ENCODE measurements at places on chromosomes 2 and 18.

- H3K4me3 ChIP-seq: no peak overlapping the region
- no peaks in the 10 kb centered on the region for H3K36me3 ChIP-seq
- H3K4me1 ChIP-seq: peaks cover 35% of the 10 kb centered on the region
- DNase-seq: peak; percentile 39
- H3K27ac ChIP-seq: no peak overlapping the region
- no peaks in the 10 kb centered on the region for H3K27me3 ChIP-seq
Measured at GRCh38 chr2:109175350-109175678, 46.3 kb downstream of the SH3RF3 start.

DNA sequence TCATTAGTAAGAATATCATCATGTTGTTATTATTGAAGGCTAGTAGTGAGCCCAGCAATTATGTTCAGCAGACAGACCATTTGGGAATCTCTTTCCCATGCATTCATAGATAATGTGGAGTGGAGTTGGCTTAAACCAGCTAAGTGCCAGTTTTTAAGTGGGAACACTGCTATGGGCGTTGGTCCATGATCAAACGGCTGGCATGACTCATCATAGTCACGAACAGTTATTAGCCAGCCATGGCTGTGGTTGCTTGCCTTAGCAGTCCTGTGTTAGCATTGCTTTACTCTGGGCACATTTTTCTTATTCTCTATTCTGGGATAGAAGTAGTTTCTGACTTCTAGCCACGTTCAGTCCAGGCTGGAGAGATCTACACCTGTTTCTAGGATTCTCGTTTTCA is 17.7 kb downstream of the EIF4E2 start:
- H3K36me3 ChIP-seq: no peaks in the 10 kb centered on the region
- H3K27me3 ChIP-seq: no peaks in the 10 kb centered on the region
- H3K4me1 ChIP-seq: no peaks in the 10 kb centered on the region
- DNase-seq: peak; percentile 61
- H3K4me3 ChIP-seq: no peak overlapping the region

- H3K27ac ChIP-seq: no peak overlapping the region
- DNase-seq: no peak
- no peaks in the 10 kb centered on the region for H3K4me1 ChIP-seq
- H3K4me3 ChIP-seq: no peak overlapping the region
- H3K36me3 ChIP-seq: no peaks in the 10 kb centered on the region
- no peaks in the 10 kb centered on the region for H3K27me3 ChIP-seq
Measured at GRCh38 chr2:48856144-48856543, 100.6 kb upstream of the LHCGR start.

- H3K4me3 ChIP-seq: no peak overlapping the region
- H3K27me3 ChIP-seq: no peaks in the 10 kb centered on the region
- no peaks in the 10 kb centered on the region for H3K36me3 ChIP-seq
- DNase-seq: no peak
- H3K4me1 ChIP-seq: peaks cover 5% of the 10 kb centered on the region
Measured at GRCh38 chr18:25171334-25171733, 180.6 kb downstream of the ZNF521 start.

DNA sequence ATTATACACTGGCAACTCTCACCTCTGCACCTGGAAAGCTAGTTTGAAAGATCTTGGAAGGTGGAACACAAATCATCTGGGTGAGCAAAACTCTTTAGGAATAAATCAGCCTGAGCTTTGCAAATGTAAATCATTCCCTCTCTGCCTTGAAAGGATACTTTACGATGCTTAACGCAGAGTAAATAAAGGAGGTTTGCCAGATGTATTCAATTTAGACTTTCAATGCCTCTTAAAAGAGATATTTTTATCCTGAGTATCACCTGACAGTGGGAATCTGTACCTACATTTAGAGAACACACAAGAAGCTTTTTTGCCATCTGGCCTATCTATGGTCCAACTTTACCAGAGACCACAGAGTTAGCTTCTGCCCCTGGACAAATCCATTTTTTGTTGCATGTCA is 983.2 kb upstream of the CDH2 start:
- H3K27ac ChIP-seq: no peak overlapping the region
- no peaks in the 10 kb centered on the region for H3K4me1 ChIP-seq
- no peaks in the 10 kb centered on the region for H3K36me3 ChIP-seq
- no peak for DNase-seq
- H3K27me3 ChIP-seq: no peaks in the 10 kb centered on the region

GRCh38 chr2:200300065-200300464 is 6.4 kb upstream of the SPATS2L start:
- no peaks in the 10 kb centered on the region for H3K36me3 ChIP-seq
- no peaks in the 10 kb centered on the region for H3K4me1 ChIP-seq
- H3K4me3 ChIP-seq: no peak overlapping the region
- no peak overlapping the region for H3K27ac ChIP-seq
- H3K27me3 ChIP-seq: no peaks in the 10 kb centered on the region
- no peak for DNase-seq

DNA sequence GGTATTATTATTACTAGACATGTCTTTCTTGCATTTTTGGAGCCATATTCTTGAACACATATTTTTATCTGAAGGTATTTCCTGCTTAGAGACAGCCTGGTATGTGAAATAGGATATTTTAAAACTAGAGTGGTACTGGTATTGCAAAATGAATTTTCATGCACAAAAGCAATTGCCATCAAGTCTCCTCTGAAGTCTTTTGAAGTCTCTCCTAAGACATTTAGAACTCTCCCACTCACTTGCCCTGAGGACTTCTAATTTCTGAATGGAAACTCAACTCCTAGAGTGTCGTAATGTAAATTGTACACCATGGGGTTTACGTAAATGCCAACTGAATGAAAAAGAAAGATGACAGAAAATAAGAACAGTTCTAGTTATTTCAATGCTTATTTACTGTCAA is 967.0 kb downstream of the DCDC2C start:
- no peaks in the 10 kb centered on the region for H3K4me1 ChIP-seq
- no peak for DNase-seq
- H3K4me3 ChIP-seq: no peak overlapping the region

DNA sequence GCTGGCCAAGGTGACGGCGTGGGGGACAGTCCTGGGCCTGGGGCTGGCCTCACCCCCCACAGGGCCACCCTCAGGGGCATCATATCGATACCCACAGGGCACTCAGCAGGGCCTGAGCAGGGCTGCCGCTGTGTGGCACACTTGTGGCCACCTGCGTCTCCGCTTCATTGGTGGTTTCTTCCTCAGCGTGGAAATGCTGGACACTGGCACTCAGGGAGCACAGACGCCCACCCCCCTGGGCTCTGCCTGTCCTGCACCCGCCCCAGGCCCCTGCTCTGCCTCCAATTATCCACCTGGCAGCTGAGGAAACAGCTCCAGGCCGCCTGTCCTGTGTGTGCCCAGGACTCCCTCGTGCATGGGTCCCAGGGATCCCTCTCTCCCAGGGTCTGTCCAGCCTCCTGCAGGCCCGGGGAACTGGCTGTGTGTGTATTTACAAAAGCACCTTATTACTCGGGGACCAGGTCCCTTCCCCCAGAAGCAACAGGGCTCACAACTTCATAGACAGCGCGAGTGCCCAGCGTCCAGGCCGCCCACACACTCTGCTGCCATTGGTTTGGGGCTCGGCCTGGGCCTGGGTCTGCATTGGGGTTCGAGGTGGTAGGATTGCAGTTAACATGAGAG is 13.1 kb downstream of the CROCC2 start:
- peak; percentile 0 for DNase-seq
- no peaks in the 10 kb centered on the region for H3K36me3 ChIP-seq
- H3K4me1 ChIP-seq: peaks cover 4% of the 10 kb centered on the region
- no peaks in the 10 kb centered on the region for H3K27me3 ChIP-seq
- H3K27ac ChIP-seq: no peak overlapping the region

DNA sequence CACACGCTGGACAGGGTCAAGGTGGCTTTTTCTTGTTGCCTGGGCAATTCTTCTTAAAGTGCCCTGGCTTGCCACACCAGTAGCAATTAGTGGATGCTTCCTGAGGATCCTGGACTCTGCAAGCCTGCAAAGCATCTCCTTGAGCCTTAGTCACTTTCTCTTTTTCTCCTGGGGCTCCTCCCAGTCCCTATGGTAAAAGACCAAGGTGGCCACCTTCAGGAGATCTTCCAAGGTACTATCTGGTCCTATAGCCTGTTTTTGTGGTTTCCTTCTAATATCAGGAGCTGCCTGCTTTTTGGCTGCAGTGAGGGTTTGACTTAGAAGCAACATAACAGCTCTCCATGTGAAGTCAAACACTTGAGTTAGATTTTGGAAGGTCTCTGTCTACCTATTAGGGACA is 33.3 kb upstream of the GMCL1 start:
- no peaks in the 10 kb centered on the region for H3K27me3 ChIP-seq
- peaks cover 18% of the 10 kb centered on the region for H3K4me1 ChIP-seq
- no peak overlapping the region for H3K27ac ChIP-seq
- H3K36me3 ChIP-seq: no peaks in the 10 kb centered on the region
- no peak for DNase-seq
- H3K4me3 ChIP-seq: no peak overlapping the region

- no peak for DNase-seq
- H3K27me3 ChIP-seq: no peaks in the 10 kb centered on the region
- H3K27ac ChIP-seq: no peak overlapping the region
- no peaks in the 10 kb centered on the region for H3K4me1 ChIP-seq
- no peak overlapping the region for H3K4me3 ChIP-seq
- H3K36me3 ChIP-seq: no peaks in the 10 kb centered on the region
Measured at GRCh38 chr18:24333084-24333483, 64.5 kb downstream of the OSBPL1A start.

- H3K4me3 ChIP-seq: no peak overlapping the region
- H3K27ac ChIP-seq: peak overlapping the region; percentile 82
- H3K4me1 ChIP-seq: peaks cover 8% of the 10 kb centered on the region
- no peaks in the 10 kb centered on the region for H3K36me3 ChIP-seq
Measured at GRCh38 chr18:48852292-48852691, 98.5 kb downstream of the SMAD7 start.

DNA sequence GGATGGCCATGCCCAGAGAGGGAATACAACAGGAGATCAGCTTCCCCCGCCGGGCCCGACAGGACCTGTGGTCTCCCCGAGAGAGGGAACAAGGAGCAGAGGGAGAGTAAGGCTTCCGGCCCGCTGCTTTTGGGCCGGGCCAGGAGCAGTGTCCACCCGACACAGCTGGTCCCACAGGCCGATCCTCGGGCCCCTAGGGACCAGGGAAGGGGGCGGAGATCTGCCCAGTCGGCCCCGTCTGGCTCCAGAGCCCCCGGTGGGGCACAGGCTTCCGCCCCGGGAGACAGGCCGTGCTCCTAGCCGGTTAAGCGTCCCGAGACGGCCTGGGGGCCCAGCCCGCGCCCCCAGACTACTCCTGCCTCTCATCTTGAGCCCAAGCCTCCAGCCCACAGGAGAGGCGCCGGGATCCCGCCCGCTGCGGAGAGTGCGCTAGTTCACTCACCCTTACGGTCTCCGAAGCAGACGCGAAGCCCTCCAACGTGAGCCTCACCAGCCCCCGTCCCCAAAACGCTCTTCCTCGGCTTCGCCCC is at the start of gene MCFD2:
TSS of gene MCFD2 (minus strand) at position 526 of the 530 bp plus-strand sequence. CDS start 6,635 bp downstream, outside the sequence.
- H3K36me3 ChIP-seq: peaks cover 14% of the 10 kb centered on the region

GRCh38 chr2:192411755-192412154 is 217.0 kb upstream of the TMEFF2 start:
- no peaks in the 10 kb centered on the region for H3K4me1 ChIP-seq
- H3K27me3 ChIP-seq: no peaks in the 10 kb centered on the region
- H3K36me3 ChIP-seq: no peaks in the 10 kb centered on the region
- H3K27ac ChIP-seq: no peak overlapping the region
- no peak overlapping the region for H3K4me3 ChIP-seq

- H3K4me3 ChIP-seq: no peak overlapping the region
- H3K27ac ChIP-seq: no peak overlapping the region
- no peaks in the 10 kb centered on the region for H3K4me1 ChIP-seq
- DNase-seq: no peak
- no peaks in the 10 kb centered on the region for H3K36me3 ChIP-seq
Measured at GRCh38 chr2:145026456-145027455, 506.8 kb upstream of the ZEB2 start.

GRCh38 chr2:187912950-187913349 is 358.7 kb upstream of the TFPI start:
- no peak overlapping the region for H3K27ac ChIP-seq
- no peak for DNase-seq

GRCh38 chr2:176535467-176536113 is 266.3 kb downstream of the MTX2 start:
- no peak overlapping the region for H3K4me3 ChIP-seq
- DNase-seq: no peak
- H3K27ac ChIP-seq: no peak overlapping the region
- no peaks in the 10 kb centered on the region for H3K27me3 ChIP-seq
- no peaks in the 10 kb centered on the region for H3K36me3 ChIP-seq

GRCh38 chr2:479031-479430 is 191.1 kb upstream of the ALKAL2 start:
- no peaks in the 10 kb centered on the region for H3K36me3 ChIP-seq
- H3K4me1 ChIP-seq: no peaks in the 10 kb centered on the region
- H3K27me3 ChIP-seq: peaks cover 3% of the 10 kb centered on the region
- H3K27ac ChIP-seq: no peak overlapping the region
- H3K4me3 ChIP-seq: no peak overlapping the region

DNA sequence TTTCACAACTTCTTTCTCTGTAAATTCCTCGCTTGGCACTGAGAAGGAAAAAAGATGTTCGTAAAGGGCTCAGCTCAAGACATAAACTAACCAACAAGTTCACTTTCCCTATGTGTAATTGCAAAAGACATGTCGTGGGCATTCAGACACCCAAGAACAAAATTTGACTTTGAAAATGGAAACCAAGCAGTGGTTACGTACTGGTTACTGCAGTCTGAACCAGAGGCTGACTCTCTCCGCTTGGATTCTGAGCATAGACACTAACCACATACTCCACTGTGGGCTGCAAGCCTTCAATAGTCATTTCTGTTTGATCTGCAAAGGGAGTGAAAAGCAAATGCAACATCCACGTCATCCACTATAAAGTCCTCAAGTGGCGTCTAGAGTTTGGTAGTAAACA is 53.9 kb downstream of the FN1 start:
- H3K27ac ChIP-seq: no peak overlapping the region

DNA sequence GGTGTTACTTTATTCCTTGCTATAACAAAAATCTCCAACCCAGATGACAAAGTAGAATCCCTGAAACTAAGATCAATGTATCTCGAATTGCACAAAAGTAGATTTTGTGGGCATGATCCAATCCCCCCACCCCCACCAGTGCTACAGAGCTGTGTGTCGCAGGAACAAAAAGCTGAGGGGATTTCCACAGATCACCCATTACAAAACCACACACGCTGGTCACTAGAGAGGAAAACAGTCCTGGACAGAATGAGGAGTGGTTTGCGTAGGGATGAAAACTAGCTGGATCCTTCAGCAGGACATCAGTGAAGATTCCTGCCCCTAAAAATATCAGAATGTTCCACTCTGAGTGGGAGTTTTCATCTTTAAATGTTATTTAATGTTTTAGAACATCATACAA is 165.3 kb upstream of the STK17B start:
- H3K27me3 ChIP-seq: no peaks in the 10 kb centered on the region
- H3K4me3 ChIP-seq: no peak overlapping the region
- DNase-seq: no peak
- H3K4me1 ChIP-seq: no peaks in the 10 kb centered on the region

GRCh38 chr2:233820774-233821105 is 33.6 kb downstream of the HJURP start:
- H3K36me3 ChIP-seq: no peaks in the 10 kb centered on the region
- no peak for DNase-seq
- H3K4me1 ChIP-seq: no peaks in the 10 kb centered on the region
- no peak overlapping the region for H3K27ac ChIP-seq
- H3K4me3 ChIP-seq: no peak overlapping the region
- no peaks in the 10 kb centered on the region for H3K27me3 ChIP-seq

Data from adrenal gland (tissue), 19 donors.